Umbilical cord (tissue), 2 donors: ENCODE measurements at places on chromosomes 13 and 19.

DNA sequence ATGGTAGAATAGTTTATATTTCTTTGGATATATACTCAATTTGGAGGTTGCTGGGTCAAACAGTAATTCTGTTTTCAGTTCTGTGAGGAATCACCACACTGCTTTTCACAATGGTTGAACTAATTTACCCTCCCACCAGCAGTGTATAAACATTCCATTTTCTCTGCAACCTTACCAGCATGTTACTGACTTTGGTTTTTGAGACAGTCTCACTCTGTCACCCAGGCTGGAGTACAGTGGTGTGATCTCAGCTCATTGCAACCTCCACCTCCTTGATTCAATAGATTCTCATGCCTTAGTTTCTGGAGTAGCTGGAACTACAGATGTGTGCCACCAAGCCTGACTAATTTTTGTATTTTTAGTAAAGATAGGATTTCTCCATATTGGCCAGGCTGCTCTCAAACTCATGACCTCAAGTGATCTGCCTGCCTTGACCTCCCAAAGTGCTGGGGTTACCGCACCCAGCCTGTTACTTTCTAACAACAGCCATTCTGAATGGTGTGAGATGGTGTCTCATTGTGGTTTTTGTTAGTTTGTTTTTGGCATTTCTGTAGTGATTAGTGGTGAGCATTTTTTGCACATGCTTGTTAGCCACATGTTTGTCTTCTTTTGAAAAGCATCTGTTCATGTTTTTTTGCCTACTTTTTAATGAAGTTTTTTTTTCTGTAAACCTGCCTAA, 12.5 kb downstream of the ZNF714 start:
- no peak for DNase-seq

GRCh38 chr19:21851596-21852345, 15.8 kb upstream of the ZNF43 start:
- DNase-seq = peak; percentile 99

- no peak for DNase-seq
These were observed 60.0 kb upstream of the SERP2 start for GRCh38 chr13:44313674-44314073.

DNA sequence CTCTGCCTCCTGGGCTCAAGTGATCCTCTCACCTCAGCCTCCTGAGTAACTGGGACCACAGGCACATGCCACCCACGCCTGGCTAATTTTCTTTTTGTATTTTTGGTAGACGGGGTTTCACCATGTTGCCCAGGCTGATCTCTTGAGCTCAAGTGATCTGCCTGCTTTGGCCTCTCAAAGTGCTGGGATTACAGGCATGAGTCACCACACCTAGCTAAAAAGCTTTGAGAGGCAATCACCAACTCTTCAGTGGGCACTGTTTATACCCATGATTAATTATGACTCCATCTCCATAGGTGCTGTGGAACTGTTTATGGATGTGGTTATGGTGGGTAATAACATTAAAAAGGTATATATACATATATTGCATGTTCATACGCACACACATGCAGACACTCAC, 7.5 kb upstream of the RBM26 start:
- no peak for DNase-seq

- no peak for DNase-seq
These were observed 29.5 kb downstream of the UPF1 start for GRCh38 chr19:18861235-18861634.

- DNase-seq = peak; percentile 34
These were observed 32.8 kb downstream of the SLC15A1 start for GRCh38 chr13:98719527-98720250.

DNA sequence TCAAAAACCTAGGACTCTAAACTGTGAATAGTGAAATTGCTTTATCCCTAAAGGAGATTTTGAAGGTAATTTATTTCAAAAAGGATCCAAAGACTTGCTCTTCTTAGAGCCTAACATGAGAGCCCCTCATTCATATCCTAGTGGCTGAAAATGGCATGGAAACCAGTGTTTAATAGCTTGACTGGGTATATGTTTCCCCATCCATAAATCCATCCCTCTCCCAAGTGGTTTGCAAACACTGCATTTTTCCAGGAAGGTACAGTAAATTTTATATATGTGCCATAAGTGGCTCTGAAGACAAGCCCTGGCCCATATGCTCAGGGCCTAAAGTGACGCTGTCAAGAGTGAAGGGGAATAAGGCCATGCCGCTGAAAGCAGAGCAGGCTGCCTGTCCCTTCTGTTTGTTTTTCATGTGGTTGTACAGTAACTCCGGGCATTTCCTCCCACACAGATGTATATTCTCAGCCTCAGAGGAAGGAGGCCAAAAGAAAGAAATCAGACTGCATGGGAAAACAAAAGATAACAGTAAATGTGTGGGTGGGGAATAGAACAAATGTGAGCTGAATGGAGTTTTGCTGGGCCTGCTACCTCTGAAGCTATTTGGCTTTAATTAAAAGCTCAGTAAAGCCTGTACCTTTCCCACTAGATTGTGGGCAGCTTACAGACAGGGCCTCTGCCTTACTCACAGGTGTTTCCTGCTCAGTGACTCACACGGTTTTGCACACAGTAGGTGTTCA, 181.9 kb downstream of the PCDH9 start:
- DNase-seq = peak; percentile 35

- no peak for DNase-seq
These were observed 156.5 kb downstream of the OXGR1 start for GRCh38 chr13:96837809-96838208.

DNA sequence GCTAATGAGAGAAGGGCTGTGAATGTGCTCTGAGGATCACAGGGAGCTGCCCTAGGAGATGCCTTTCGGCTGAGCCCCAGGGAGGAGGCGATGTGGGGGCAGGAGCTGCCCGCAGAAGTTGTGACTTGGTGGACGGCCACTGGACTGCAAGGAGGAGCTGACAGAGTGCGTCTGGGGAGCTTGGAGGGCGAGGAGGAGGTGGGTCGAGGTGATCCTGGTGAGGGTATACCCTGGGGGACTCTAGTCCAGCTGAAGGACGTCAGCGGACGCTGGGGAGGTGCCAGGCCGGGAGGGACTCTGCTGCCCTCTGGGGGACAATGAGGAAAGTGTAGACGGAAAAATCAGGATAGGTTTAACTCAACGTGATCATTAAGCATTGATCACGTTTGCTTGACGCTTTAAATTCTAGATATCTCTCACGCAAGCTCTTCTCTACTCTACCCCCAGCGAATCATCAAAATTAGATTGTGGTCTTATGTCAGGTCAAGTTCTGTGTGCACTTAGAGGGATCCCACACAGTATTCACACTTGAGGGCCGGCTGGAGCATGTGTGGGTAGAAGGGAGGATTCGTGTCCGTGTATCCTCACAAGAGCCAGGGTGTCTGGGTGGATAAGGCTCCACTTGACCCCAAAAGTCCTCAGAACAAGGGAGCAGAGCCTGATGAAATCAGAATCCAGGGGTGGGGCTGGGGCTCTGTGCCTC, 3.3 kb upstream of the CEACAM7 start:
- DNase-seq = no peak

- DNase-seq = no peak
These were observed 1315.4 kb downstream of the PCDH9 start for GRCh38 chr13:65914716-65915115.

- no peak for DNase-seq
These were observed 9.0 kb downstream of the OR7A5 start for GRCh38 chr19:14826006-14826405.

- DNase-seq = no peak
These were observed 1.5 kb downstream of the WASF3 start for GRCh38 chr13:26558987-26559386.

DNA sequence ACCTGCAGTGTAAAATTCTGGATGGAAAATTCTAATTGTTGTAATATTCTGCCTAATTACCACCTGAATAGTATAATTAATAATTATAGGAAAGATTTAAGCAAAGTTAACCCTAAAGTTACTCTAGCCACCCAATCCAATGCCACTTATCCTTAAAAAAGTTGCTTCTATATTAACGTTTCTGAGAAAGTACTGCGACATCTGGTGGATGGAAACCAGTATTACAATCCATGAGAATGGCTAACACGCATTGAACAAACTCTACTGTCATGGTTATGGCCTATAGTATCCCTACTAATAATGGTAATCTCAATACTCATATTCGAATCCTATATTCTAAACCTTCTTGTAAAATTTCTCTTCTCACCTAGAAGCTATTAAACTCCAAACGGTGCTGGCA, 1551.8 kb downstream of the SLITRK1 start:
- DNase-seq = no peak

DNA sequence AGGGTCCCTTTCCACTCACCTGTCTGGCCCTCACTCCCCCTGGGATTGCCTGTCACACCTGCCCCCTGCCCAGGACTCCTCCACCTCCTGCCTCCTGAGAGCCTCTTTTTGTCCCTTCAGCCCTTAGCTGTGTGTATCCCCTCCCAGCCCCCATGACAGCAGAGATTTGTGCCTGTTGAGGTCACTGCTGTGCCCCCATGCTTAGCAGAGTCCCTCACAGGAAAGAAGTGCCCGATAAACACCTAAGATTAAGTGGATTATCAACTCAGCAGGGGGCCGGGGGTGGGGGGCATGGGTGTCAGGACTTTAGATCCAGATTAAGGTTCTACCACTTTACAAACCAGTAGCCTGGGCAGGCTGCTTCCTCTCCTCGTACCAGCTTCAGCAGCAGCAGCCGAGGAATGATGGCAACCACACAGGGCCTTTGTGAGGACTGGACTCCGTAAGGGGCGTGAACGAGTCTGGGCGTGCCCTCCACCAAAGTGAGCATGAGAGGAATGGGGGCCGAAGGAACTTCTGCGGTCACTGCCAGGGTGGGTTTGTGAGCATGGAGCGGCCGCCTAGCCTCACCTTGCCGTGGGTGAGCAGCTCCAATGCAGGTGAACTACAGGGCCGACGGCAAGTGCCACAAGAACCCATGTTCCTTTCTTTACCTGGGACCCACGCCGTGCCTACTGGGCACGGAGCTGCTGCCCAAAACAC, 36.1 kb downstream of the ZNF787 start:
- DNase-seq = no peak

DNA sequence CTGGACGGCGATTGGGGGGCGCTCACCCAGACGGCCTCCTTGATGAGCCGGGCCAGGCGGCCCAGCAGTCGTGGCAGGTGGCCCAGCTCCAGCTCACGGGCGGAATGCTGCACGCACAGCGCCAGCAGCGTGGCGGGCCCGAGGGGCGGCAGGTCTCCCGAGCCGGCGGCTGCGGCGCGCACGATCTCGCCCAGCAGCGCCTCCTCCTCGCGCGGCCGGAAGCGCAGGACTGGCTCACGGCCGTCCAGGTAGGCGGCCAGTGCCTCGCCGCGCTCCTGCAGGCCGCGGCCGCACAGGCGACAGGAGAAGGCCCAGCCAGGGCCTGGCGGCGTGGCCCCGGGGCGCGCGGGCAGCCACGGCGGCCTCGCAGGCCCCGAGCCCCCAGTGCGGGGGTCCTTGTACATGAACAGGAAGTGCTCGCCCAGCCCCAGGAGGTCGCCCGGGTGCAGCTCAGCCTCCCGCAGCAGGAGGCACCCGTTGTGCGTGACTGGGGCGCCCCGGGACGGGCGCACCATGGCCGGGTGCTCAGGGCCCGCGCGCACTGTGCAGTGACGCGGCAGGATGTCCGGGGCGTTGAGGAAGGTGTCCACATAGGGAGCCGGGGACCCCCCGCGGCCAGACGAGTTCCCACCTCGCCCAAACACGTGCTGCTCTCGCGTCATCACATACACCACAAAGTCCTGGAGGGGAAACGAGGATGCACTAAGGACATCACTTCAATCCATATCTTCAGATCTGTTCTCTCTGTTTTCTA, 9.6 kb upstream of the MAMSTR start:
- DNase-seq = no peak

DNA sequence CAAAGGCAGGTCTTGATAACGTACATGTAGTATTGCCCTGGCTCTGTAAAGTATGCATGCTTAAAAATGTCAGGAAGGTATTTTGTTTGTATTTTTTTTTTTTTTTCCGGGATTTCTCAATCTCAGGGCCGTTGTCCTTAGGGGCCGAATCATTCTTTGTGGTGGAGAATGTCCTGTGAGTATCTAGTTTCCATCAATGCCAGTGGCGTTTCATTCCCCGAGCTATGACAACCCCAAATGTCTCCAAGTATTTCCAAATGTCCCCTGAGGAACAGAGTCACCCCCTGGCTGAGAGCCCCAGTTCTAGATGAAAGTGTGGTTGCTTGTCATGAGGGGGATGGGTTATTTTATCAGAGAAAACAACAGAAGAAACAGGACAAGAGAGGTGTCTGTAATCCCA, 68.7 kb downstream of the ACSBG2 start:
- no peak for DNase-seq
